NCI-H524 treated with DMSO at 0.1 percent for 48 hours (cell line): ENCODE measurements at places on chromosomes 12 and 14.
A peak's percentile ranks its signal among the peaks of the same experiment; 100 is the strongest.

DNA sequence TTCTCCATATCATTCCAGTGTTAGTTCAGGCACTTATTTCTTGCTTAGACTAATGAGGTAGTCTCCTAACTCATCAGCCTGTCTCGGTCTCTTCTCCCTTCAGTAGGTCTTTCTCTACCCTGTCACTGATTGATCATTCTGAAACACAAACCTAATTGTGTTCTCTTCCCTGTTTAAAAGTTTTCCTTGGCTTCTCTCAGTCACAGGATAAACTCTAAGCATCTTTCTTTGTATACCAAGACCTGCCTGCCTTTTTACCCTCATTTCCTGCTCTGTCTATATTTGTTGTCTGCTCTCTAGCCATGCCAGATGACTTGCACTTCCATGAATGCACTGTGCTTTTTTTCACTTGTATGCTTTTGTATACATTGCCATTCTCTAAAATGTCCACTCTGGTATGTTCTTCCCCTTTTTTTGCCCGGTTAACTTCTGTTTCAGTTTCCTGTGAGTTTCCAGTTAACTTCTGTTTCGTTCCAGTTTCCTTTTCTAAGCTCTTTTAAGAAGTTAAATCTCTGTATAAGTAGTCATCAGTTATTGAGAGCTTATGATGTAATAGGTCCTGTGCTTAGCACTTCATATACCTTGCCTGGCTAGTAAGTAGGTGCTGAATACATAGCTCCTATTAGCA, 12.8 kb downstream of the DIP2B start:
- DNase-seq = no peak

GRCh38 chr12:22543246-22544037, 900 bp downstream of the C2CD5 start:
- peak; percentile 20 for DNase-seq

GRCh38 chr12:120078868-120079267, 37.7 kb downstream of the RAB35 start:
- DNase-seq = no peak

- DNase-seq = no peak
Measured at GRCh38 chr14:65173973-65174693, 71.8 kb upstream of the MAX start.

DNA sequence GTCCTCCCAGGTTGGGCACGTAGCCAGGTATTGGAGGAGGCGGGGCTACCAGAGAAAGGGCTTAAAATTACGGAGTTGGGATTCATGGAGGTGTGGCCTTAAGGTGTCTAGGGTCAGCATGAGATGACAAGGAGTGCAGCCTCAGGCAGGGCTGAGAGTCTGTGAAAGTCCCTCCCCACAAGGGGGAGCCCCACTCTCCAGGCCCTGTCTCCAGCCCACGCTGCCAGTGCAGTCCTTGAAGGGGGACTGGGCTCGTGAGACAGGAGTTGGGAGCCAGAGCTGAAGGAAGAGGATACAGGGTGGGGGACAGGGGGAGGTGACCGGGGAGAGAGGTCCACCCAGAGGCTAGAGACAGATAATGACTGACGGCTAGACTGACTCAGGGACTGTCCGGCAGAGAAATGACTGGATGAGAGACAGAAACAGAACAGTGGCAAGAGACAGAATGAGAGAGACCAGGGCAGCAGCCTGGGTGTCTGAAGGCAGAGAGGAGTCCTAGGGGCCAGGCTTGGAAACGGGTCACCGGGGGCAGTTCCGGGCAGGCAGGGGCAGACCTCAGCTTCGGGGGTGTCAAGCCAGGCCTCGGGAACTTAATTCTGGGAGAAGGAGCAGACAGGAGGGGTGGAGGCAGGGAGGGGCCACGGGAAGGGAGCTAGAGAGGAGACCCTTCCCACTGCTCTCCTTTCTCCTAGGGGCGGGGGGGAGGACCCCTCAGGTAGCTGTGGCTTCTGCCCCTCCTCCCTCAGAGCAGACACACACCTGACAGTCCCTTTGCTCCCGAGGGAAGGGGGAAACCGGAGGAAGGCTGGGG, 970 bp downstream of the CDH24 start:
- DNase-seq = no peak

DNA sequence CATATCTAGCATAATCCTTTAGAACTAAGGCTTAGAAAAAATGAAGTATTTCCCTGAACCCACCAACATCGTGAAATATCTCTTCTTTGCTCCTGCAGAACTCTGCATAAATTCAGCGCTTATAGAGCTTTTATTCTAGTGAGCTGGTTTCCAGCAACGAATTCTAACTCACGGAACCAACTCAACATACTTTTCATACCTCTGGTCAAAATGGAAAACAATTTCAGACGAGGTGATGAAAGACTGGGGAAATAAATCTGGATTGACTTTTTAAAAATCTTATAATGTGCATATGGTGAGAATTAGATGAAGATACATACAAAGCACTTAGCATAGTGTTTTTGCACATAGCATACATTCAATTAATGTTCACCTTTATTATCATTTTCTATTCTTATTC, 62.6 kb upstream of the BBS10 start:
- no peak for DNase-seq

- no peak for DNase-seq
Measured at GRCh38 chr12:16473610-16474326, 126.3 kb downstream of the MGST1 start.

- no peak for DNase-seq
Measured at GRCh38 chr14:92846162-92846897, 52.2 kb downstream of the GOLGA5 start.

GRCh38 chr12:62761658-62762057, 173.3 kb downstream of the PPM1H start:
- DNase-seq = no peak

DNA sequence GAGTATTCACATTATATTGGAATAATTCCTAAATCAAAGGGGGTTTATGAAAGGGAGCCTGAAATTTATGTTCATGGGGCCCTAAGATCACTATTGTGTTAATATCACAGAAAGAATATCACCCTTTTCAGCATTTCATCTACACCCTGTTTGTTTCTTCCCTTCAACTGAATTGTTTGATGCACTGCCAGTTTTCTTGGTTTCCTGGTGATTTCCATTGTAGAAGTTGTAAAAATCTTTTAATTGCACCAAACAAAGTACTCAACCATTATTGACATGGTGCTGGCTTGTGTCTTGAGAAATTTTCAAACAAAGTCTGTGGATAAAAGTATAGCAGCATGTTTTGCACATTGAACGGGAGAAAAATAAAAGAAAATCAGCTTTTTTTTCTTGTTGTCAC, 154.8 kb upstream of the PRKD1 start:
- no peak for DNase-seq

- DNase-seq = no peak
Measured at GRCh38 chr12:47303207-47303606, 223.4 kb upstream of the AMIGO2 start.

DNA sequence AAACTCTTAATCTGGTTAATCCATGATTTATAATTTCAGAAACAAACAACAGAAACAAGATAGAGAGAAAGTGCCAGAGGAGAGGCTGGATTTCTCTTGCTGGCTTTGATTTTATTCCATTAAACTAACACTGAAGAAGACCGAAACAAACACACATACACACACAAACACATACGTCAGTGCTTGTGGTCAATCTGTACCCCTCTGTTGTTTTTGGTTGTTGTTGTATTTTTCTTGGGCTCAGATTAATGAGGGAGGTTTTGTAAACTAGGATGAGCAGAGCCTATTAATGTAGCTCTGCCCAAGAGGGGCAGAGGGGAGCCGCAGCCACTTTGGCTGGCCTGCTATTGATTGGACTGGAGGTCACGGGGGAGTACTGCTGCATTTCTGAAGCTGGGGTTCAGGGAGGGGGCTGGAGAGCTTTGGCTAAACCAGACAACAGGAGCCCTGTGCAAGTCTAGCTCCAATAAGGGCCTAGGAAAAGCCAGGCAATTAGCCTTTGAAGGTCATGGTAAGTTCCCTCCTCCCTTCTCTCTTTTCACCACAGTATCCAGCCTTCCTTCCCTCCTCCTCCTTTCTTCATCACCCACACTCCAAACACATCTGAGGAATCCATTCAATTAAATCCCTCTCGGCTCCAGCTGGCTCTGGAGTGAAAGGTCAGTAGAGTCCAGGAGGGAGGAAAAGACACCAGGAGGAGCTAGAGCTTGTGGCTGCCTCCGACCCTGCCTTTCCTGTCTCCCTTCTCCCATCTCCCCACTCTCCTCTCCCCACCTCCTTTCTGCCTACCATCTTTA, 344.1 kb upstream of the LMO3 start:
- DNase-seq = no peak

DNA sequence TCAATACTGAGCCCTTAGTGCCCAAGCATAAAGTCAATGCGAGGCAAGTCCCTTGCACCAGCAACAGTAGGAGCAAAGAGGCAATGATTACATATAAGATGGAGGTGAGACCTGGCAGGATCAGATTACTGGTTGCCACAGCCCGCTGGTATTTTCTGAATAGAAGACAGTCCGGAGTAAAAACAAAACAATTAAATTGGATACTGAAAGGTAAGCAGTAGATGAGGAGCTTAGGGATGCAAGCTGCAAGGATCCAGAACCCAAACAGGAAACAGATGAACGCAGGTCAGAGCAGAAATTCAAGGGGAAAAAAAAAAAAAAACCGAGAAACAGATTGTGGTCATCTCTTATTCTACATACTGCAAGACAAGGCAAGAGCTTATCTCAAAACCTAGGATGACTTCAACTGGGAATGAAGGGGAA, 119.6 kb downstream of the MED13L start:
- DNase-seq = no peak

DNA sequence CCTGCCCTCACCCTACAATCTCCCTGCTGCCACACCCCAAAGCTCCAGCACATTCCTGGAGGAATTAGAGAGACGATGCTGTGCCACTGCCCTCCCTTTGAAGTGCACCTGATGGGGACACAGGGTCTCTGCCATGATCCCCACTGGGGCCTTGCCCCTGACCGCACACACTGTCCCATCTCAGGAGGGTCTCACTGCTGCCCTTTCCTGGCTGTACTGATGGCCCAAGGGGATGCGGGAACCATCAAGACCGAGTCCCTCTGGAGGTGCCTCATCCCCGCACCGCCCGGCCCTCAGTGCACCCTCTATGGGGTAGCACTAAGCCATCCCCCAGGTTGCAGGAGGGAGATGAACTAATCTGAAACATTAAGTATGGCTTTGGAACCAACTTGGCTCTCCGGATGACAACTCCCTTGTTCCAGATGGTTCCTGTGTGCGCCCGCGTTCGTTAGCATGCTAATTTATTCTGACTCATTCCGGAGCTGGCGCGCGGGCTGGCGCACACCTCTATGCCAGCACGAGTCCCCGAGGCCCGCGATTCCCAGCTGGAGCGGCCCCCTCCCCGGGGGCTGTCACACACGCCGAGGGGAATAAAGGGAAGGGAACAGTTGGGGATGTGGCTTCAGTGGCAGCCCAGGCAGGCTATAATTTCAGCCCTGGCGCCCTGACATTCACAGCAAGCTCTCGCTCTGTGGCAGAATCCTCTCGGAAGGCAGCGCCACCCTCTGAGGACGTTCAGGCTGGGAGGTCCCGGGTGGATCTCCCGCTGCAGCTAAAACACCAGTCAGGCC, 34.2 kb upstream of the C14orf180 start:
- DNase-seq = peak; percentile 65

DNA sequence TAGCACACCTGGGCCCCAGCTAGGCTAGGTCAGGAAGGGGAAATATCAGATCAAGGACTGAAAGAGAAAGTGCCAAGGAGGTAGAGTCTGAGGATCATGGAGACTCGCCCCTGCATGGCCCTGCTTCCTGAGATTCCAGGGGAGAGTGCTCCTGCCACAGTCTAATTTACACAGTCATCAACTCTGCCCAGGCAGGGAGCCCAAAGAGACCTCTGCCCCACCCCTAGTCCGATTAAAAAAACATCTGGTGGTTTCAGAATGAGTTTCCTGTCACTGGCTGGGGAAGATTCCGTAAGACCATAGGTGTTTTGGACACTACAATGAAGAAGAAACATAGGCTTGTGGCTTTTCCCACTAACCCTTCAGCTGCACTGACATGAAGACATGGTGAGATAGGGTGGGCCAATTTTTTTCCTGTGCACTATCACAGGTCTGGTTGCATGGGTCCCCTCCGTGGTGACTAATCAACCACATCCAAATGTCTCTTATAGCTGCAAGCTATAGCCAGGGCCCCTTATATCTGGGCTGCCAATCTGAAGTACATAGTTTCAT, 31.5 kb upstream of the GZMB start:
- no peak for DNase-seq

GRCh38 chr12:78418919-78419318, 445.7 kb upstream of the SYT1 start:
- no peak for DNase-seq

DNA sequence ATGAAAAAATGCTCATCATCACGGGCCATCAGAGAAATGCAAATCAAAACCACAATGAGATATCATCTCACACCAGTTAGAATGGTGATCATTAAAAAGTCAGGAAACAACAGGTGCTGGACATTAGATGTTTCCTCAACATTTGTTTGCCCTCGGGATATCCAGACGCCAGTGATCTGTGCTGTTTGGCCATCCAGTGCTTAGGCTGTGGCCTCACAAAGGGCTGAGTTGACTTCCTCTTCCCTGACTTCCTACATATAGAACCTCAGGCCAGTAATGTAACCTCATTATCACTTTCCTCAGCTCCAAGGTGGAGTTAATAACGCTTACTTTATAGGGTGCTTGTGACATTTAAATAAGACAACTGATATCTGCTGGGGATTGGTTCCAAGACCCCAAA, 51.8 kb downstream of the SLC15A5 start:
- DNase-seq = no peak

DNA sequence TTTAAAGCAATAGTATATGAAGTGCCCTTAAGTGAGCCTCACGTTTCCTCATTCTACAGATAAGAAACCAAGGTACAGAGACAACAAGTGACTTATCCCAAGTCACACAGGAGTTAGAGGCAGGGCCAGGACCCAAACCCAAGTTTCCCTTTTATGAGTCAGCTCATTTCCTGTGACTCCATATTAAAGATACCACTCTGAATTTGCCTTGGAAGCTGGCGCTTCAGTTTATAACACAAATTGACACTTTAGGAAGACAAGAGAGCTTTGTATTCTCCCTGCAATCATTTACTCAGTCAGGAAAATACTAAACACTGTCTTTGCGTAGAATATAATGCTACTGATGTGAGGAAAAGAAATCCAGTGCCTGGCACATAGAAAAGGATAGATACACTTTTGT, 43.2 kb downstream of the MYBPC1 start:
- DNase-seq = no peak
